ENCODE measurements at places on chromosomes 5 and 9. TPM values are rescaled to one million over a fixed set of nuclear protein-coding genes. Genes with fewer than 3 reads are reported as not detected.
A peak's percentile ranks its signal among the peaks of the same experiment; 100 is the strongest.

DNA sequence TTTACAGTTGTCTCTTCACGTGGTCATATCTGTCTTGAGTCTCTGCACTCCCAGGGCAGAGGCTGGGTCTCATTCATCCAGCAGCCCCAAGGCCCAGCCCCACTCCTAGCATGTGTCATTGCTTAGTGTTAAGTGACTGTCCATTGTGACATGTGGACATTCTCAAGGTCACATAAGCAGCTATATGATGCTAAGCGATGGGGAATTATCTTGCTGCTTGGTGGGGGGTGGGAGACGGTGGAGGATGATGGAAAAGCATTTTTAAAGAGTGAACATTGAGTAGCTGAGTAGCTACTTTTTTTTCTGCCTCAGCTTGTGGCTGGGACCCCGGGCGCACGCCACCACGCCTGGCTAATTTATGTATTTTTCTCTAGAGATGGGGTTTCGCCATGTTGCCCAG is at the start of gene C9orf153:
C9orf153 (minus strand) TSS at position 101 of the 400 bp plus-strand sequence. CDS start 30,054 bp downstream, outside the sequence.
- DNase-seq, result no peak

DNA sequence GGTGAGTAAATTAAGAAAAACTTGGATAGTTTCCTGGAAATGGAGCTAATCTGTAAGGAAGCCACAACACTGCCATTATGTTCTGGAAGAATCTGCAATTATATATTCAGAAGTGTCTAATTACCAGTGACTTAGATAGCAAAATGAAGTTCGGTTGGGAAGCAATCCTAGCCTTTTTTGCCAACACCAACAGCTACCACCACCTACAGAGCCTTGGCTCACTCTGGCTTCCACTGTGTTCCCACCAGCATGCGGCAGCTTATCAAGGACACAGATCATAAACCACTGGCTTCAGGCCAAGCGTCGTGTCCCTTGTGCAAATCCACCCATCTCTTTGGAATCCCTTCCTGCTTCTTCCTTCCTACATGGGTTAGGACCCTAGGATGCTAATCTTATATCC is 118.0 kb upstream of the PCA3 start:
- no peak for DNase-seq

DNA sequence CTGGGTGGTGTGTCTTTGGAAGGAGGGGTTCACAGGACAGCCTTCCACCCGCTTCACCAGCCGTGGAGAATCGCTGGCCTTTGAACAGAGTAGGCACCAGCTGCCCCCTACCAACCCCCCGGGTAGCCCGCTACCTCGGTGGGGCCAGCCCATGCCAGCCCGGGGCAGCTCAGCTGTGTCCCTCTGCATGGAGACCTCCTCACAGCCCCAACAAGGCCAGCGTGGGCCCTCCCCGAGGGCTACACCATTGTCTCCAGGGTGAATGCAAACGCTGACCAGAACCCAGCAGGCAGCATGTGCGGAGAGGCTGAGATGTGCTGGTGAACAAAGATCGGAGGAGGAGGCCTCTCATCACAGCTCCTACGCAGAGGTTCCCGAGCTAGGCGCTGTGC is 51.9 kb downstream of the LMX1B start:
- no peak for DNase-seq

DNA sequence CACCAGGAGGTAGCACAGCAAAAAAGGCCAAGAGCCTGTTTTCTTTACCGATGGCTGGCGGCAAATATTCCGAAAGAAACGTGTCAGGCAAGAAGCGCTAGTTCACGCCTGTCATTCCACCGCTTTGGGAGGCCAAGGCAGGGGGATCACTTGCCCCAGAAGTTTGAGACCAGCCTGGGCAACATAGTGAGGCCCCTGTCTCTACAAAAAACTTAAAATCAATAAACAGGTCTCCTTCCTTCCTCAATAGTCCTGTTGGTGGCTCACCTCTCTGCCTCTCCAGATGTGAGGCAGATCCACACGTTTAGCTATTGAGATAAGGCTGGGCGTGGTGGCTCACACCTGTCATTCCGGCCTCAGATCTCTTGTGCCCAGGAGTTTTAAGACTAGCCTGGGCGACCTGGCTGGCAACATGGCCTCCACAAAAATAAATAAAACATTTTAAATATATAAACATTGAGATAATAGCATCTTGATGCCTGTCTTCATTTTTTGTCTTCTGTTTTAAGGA is 1.3 kb upstream of the TMEM250 start:
- DNase-seq, result no peak

DNA sequence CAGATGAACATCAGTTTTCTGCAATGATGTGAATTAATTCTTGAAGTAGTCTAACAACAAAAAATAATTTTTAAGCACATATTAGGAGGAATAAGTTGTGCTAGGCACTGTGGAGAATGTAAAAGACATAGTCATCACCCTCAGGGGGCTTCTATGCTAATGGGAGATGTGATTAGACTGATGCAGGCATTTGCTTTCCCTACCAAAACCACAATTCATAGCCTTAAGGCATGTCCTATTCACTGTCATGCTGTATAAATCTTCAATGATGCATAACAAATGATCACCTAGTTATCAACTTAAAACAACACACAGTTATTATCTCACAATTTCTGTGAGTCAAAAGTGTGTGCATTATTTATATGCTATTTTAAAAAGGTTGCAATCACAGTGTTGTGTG is 422.6 kb downstream of the MAN2A1 start:
- no peak for DNase-seq

GRCh38 chr9:136282272-136282861 is 21.5 kb downstream of the CCDC187 start:
- peak; percentile 48 for DNase-seq

GRCh38 chr9:95545831-95546567 is 29.2 kb upstream of the PTCH1 start:
- DNase-seq, result no peak

DNA sequence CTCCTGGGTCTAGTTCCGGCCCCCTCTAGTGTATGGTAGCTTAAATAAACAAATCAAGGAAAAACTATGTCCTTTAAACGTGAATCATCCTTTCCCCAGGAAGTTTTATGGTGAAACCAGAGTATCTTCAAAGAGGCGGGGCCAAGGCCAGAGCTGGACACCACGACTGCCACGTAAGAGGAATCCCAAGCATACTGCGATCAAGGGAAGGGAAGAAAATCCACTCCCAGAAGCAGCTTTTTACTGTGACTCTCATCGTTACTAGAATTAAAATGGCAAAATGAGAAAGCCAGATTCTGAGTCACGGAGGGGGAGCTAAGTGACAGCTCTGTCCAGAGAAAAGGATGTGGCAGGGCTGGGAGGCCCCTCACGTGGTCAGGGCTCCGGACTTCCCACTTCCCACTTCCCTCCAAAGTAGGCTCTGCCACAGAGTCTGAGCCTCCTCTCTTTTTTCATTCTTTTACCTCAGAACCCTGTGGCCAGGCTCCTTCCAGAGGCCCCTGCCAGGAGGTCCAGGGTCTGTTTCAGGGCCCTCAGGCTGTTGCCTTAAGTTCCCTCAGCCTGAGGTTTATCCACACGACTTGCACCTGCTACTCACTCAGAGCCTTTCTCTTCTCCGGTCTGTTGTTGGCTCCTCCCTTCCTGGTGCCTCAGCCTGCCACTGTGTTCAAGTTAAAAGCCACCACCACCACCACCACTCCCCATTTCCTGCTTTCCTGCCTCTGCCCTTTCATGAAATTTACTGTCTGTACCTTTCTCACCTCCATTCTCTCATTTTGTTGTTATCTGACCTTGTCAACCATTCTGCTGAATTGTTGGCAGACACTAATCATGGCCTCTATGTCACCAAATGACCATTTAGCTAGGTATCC is 1.4 kb upstream of the GLRX start:
- DNase-seq, result peak; percentile 88

GRCh38 chr9:102237520-102237919 is 499.1 kb upstream of the GRIN3A start:
- no peak for DNase-seq

- DNase-seq, result no peak
Measured at GRCh38 chr5:179256328-179257175, 88.7 kb downstream of the ADAMTS2 start.

DNA sequence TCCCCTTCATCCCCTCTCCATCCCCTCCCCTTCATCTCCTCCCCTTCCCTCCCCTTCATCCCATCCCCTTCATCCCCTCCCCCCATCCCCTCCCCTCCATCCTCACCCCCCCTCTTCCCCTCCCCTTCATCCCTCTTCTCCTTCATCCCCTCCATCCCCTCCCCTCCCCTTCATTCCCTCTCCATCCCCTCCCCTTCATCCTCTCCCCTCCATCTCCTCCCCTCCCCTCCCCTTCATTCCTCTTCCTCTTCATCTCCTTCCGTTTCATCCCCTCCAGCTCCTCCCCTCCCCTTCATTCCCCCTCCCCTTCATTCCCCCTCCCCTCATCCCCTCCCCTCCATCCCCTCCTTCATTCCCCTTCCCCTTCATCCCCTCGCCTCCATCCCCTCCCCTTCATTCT is 40.1 kb downstream of the TARS1 start:
- DNase-seq, result no peak

DNA sequence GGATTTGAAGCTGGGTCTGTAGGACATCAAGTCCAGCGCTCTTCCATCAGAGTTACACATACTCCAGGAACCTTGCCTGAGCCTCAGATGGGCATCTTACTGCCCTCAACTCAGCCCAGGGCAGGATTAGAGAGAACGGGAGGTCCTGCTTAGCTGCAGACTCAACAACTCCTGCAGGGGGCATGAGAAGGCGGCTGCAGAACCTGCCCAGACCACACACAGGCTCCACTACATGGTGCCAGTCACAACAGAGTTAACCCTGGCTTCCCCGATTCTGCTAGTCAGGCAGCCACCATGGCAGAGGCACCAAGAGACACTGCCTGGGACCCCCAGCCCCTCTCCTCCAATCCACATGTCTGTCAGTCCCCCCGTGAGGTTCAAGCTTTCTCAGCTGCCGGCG is 23.9 kb upstream of the CPLX2 start:
- DNase-seq, result no peak

DNA sequence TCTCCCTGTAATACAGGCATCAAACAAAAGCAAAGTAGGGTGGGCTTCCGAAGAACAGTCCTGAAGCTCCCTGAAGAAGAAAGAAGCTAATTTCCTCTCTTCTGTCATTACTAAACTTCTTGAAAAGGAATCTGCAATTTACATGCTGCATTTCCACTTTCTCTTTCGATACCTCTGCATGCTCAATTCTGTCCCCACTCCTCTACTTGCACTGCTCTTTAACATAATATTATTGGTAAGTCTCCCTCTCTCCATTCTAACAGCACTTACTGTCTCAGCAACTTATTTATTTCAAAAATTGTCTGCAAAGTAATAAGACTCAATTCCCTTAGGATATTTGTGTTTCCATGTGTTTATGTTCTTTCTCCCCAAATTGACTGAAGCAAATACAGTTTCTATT is 3.9 kb upstream of the PLPP1 start:
- no peak for DNase-seq

DNA sequence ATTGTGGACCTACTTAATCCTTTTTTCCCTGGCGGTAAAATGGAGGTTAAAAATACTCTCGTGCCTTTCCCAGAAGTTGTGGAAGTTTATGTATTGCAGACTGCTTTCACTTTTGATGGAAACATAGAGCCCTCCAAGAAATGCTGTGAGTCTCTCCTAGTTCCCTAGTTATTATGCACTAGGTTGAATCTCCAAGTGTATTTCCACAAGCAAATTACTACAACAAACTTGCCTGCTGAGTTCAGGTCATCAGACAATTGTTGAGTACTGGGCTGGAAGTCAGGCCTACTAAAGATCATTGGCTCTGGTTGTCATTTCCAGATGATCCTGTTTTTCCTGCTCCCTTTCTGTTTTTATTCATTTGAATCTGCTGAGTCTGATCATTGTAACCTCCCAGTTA is 104.1 kb downstream of the CD180 start:
- no peak for DNase-seq

DNA sequence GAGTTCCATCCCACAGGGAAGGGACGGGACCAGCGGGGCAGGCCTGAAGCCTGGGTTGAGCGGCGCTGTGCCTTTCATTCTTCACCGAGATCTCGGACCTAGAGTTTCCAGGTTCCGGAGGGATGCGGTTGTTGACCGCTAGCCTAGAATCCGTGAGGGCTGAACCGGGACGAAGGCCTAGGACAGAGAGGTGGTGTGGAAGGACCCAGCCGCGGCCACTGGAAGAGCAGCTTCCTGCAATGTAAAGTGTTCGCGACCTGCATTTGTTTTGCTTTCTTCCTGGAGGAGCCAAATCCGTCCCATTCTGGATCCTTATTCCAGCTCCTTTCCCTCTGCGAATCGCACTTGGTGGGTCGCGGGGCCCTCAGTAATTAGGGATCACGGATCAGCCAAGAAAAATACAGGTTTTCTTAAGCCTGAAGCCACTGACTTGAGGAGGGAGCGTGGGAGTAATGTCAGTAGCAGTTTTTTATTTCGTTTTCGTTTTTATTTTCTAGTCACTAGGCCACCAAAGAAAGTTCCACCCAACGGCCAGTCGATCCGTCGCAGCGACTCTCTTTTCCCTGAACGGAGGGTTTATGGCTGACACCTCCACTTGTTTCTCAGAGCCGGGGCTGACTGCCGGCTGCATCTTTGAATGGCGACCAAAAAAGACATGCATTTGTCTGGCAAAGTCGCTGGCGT is 48.6 kb downstream of the ANXA2R start:
- DNase-seq, result peak; percentile 51

- no peak for DNase-seq
Measured at GRCh38 chr9:35267710-35268109, 105.9 kb downstream of the UNC13B start.

DNA sequence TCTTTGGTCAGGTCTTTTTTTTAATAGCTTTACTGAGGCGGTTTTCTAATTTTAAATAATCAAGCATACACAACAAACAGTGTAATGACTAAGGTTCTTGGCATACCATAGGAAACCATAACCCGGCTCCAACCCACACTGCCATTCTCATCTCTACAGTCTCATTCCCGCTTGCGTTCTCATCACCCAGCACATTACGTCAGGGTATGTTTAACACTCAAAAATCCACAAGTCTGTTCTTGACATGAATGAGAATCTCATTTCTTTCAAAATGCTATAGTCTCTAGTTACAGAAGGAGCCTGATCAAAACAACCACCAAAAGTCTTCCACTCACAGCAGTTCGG is 505 bp downstream of the C5orf34 start:
- DNase-seq, result no peak

DNA sequence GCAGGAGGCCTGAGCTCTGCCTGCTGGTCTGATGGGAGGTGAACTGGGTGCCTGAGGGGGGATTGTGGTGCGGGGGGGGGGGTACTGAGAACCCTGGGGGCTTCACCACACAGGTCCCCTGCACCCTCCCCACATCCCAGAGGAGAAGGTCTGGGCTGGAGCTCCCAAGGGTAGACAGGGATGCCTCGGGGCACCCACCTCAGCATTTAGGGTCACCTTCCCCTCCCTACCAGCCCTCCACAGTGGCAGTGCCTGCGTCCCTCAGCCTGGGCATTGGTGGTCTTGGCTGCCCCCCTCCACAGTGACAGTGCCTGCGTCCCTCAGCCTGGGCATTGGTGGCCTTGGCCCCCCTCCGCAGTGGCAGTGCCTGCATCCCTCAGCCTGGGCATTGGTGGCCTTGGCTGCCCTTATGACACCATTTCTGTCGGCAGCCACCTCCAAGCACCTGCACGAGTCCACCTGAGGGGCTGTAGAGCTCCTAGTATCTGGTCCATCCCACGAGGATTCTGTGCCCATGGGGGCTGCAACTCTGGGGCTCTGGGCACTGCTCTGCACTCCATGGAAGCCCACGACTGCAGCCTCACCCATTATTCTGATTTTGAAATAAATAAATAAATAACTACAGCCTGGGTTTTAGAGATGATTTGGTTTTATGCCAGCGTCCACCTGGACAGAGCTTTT is 21.5 kb downstream of the NKD2 start:
- no peak for DNase-seq

CEMIP2 gene
- 57.0 TPM for total RNA-seq

C5orf22 gene
- 23.4 TPM for total RNA-seq

FOXD4L6 gene
- total RNA-seq, result not detected

SLC27A6 gene
- not detected for total RNA-seq

SLC34A1 gene
- total RNA-seq, result 0.85 TPM

PGM5 gene
- total RNA-seq, result not detected

LECT2 gene
- not detected for total RNA-seq

PCDHB14 gene
- not detected for total RNA-seq

All from activated CD8-positive, alpha-beta memory T cell treated with anti-CD3 and anti-CD28 coated beads, Interleukin-2, amount 10 ng/mL, durations not matched to agents 7 days and 5 days (primary cell).